ENCODE measurements at places on chromosomes 3 and 15.

GRCh38 chr15:33468740-33469139 is 158.0 kb downstream of the RYR3 start:
- no peak for DNase-seq

DNA sequence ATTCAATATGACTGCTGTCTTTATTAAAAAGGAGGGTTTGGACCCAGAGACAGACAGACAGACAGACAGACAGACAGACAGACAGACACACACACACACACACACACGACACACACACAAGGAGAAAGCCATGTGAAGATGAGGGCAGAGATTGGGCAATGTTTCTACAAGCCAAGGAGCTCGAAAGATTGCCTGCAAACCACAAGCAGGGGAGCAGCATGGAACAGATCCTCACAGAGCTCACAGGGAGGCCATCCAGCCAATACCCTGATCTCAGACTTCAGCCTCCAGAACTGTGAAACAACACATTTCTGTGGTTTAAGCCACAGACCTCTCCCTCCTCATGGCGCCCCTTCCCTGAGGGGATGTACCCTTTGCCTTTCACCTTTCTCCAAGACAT is 35.8 kb upstream of the ABHD2 start:
- DNase-seq = peak; percentile 88

DNA sequence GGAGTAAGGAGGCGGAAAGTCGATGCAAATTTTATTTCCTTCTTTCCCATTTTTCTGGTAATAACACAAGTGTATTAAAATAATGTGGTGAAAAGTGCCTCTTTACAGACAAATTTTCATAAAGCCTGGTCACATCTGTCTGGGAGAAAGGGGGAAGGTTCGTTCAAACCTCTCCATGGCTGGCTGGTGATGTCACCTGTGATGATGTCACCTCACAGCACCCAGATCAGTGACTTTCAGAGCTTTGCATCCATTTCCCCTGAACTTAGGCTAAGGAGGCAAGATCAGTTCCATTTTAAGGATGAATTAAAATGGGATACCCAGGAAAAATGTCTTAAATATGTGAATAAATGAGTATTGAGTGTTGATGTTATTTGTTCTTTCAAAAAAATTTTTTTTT is 34.1 kb downstream of the ATP10A start:
- DNase-seq = no peak

DNA sequence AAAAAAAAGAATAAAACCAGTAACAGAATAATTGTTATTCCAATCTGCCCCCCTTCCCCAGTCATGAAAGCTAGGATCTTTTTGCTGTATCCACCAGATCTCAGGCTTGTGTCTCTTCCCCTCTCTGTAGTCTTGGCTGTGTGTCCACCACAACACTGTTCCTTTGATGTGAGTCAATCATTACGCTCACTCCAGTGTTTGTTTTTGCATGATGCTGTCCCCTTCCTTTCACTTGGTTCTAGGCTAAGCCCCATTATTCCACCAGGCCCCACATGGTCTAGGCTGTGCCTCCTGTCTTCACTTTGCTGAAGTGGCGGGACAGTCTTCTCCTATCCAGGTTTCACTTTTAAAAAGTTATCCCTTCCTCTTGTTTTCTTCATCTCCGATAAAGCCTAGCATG is 13.6 kb downstream of the ACKR2 start:
- no peak for DNase-seq

- DNase-seq = no peak
Measured at GRCh38 chr15:69869881-69870505, 227.7 kb downstream of the TLE3 start.

- no peak for DNase-seq
Measured at GRCh38 chr3:113499081-113499480, 15.9 kb downstream of the SPICE1 start.

DNA sequence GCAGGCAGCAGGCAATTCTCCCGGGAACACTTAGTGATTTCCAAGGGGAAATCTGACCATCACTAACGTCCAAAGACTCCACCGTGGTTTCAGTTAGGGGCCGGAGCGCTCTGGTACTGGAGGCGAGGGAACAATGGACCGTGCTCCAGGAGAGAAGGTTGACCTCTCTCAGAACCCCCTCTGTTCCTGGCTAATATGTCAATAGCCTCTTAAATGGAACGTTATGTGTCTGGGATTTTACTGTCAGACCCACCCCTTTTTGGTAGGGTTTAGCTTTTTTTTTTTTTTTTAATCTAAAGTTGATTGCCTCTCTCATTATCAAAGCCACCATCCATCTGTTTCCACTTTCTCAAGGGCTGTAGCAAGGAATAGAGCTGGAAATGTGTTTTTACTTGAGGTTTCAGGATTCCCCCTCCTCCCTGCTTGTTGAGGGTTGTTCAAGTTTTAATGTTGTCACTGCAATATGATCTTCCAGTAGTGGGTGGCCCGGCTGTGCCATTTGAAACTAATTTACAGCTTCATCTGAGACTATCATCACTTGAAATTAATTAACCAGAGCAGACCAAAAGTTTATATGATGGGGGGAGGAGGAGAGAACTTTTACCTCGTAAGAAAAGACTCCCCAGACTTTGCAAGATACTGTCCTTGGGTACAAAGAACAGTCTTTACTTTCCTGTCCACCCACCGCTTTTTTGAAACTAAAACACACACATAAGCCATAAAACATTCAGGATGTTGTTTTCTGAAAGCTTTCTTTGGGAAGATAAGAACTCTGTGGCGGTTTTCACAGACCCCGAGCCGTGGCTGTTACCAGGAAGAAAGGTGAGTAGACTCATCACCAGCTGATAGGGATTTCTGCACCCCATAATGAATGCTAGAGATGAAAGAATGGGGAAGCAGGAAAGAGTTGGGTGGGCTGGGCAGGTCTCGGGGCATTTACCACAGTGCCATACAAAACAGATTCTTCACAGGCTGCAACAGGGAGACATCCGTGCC is 187.8 kb downstream of the UACA start:
- no peak for DNase-seq

DNA sequence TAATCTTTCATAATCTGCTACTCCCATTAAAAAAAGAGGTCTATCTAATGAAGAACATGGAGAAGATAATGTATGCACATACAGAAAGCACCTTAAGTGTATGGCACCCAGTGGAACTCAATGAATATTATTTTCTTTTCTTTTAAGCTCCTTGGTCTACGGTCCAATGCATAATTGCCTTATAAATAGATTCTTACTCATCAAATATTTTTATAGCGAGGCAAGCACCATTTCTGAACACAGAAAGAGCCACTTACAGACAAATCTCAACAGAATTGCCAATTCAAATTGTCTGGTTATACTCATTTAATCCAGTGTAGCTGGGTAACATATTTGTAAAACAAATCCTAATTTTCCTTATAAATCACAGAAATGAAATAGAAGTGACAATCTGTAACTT is 6.3 kb downstream of the PDZRN3 start:
- DNase-seq = no peak

DNA sequence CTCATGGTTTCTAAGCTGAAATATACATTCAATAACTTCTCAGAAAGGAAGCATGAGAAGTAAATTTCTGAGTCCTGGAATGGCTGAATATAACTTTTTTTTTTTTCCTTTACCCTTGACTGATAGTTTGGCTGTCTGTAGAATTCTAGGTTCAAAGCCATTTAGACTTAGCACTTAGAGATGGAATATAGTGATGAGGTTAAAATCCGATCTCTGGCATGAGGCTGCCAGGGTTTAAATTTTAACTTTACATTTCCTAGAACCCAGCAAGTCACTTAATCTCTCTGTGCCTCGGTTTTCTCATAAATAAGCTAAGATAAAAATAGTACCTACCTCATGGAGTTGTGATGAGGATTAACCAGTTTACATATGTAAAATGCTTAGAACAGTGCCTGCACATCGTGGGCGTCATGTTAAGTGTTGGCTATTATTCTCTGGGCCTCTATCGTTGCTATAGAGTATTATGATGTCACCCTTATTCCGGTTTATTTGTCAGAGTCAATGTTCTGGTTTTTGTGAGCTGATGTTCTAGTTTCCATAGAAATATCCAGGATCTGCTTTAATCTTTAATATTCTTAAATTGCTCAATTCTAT is 199.8 kb upstream of the TLE3 start:
- no peak for DNase-seq

DNA sequence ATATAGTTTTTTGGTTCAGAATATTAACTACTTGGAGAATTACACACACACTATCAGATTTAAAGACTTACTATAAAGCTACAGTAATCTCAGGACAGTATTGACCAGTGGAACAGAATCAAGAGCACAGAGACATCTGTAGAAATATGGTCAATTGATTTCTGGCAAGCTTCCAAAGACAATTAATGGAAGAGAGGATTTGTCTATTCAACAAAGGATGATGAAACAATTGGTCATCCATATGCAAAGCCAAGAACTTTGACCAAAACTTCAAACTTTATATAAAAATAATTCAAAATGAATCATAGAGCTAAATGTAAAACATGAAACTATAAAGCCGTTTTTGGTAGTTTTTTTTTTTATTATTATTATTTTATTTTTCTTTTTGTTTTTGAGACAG is 29.8 kb upstream of the MB21D2 start:
- no peak for DNase-seq

Data from NB4 (cell line).